ENCODE measurements at places on chromosomes 5 and 9.
A peak's percentile ranks its signal among the peaks of the same experiment; 100 is the strongest.

DNA sequence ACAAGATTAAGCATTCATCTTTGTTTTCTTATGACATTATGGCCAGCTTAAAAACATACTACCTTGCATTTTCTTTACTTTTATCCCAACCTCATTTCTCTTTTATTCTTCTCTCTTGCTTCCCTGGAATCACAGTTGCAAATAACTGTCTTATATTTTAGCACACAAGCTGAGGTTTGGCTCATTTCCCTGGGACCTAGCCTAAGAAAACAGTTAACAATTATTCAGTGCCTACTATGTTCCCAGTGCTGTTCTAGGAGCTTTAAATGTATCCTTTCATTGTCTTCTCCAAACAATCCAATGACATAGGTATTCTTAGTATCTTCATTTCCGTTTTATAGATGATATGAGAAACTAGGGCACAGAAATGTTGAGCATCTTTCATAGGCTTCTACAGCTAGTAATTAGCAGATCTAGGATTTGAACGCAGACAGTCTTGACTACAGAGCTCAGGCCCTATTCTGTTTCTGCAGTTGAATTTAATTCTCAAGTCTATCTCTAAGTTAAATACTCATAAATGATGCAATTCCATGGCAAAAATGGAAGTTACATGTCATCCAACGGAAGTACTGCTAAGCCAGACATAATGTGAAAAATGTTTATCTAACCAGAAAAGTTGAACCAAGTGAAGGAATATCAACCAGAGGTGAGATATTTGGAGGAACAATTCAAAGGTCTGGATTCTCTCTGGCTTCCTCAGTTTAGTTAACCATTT lies 52.3 kb upstream of the MTAP start:
- DNase-seq, result no peak

DNA sequence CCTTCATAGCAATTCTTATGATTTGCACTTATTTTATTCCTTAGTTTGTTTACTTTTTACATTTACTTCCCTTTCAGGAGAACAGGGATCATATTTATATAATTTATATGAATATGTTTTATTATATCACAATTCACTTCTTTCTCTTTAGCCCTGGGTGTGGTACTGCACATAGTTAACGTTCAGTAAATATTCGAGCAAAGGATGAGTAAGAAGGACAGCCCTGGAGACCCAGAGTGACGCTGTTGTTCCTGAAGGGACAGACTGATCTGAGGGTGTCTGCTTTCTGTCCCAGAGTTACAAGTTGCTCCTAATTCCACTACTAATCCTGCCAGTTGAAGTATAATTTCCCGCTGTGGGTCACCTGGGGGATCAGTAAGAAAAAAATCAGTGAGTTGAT lies 366.1 kb downstream of the DMRT2 start:
- DNase-seq, result no peak

- peak; percentile 16 for DNase-seq
Measured at GRCh38 chr9:79812507-79813257, 240.9 kb downstream of the TLE4 start.

GRCh38 chr5:141051521-141051866 lies 320 bp downstream of the PCDHB1 start:
- no peak for DNase-seq

DNA sequence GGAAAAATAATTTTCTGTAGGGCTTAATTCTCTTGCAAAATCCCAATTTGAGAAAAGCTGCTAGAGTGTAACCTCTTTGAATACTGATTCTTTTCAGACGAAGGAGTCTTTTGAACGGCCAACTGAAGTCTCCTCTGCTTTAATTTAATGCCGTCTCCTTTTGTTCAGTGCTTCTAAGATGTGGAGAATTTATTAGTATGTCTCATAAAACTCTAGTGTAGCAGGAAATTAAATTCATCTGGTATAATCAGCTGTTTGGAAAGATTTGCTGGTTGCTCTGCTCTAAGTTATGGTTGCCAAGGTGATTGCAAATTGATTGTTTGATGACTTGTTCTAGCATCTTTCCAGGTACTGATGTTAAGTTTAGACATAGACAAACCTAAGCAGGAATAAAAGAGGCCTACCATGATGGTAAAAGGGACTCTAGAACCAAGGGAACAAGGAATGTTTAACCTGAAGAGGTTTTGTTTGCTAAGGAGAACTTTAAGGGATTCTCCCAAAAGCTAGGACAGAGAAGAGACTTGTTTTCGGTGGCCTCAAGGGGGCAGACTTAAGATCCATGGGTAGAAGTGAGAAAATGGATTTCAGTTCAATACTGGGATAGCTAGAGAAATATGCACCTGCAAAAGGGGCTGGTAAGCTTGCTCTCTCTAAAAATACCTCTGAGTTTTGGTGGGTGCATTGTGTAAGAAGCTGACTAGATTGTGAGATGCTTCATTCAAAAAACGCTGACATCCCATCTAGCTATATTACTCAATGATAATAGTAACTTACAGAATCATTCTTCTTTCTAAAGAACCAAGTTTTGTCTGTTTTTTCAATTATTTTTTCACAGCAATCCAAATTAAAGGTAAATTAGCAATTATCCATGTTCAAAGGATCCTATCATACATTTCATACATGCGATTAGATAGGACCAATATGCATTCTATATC lies 5.7 kb upstream of the ADRB2 start:
- peak; percentile 70 for DNase-seq

DNA sequence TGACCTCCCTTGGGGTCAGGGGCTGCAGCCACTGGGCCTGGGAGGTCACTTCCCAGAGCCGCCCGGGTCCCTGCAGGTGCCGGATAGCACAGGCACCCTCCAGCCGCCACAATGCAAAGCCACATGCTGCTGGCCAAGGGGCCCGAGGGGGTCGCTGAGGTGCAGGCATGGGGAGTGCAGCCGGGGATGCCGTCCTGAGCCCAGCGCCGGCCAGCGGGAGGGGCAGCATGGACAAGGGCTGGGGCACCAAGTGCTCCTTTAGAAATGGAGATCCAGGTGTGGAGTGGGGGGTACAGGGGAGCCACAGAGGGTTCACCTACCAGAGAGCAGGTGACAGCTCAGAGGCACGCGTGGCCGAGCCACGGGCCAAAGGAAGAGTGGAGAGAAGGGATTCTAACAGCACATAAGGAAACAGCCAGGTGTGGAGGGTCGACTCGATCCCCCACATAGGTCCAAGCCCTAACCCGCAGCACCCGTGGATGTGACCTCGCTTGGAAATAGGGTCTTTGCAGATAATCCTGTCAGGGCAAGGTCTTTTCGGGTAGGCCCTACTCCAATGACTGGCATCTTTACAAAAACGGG lies 24.7 kb downstream of the ZDHHC11B start:
- peak; percentile 1 for DNase-seq

GRCh38 chr9:137105814-137106661 lies 8.5 kb downstream of the DPP7 start:
- DNase-seq, result no peak

DNA sequence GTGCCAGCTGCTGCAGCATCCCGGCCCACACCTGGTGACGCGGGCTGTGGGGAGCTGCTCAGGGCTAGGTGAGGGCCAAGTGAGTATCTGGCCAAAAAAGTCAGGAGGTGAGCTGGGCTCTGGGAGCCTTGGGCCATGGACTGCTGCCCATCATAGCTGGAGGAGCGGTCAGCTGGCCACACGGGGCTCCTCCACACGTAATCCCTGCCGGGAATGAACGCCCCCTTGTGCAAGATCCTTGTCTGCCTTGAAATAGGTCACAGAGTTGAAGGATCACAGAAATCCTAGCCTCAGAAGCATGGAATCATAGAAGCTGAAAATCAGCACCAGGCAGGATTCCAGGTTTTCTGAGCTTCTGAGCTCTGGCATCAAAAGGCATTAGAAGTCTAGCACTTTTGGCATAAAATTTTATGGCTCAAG lies 16.8 kb upstream of the COL27A1 start:
- DNase-seq, result no peak

All from CD4-positive, alpha-beta T cell (primary cell).